ENCODE measurements at places on chromosomes 6 and 20. TPM values are rescaled to one million over a fixed set of nuclear protein-coding genes. Genes with fewer than 3 reads are reported as not detected.
A peak's percentile ranks its signal among the peaks of the same experiment; 100 is the strongest.

GRCh38 chr6:85125526-85125925 is 324.4 kb upstream of the NT5E start:
- H3K27me3 ChIP-seq, result no peaks in the 10 kb centered on the region
- H3K4me1 ChIP-seq, result peaks cover 12% of the 10 kb centered on the region
- no peaks in the 10 kb centered on the region for H3K36me3 ChIP-seq
- DNase-seq, result no peak
- H3K27ac ChIP-seq, result no peak overlapping the region
- H3K4me3 ChIP-seq, result no peak overlapping the region

GRCh38 chr6:105850261-105851112 is 235.6 kb upstream of the PRDM1 start:
- no peaks in the 10 kb centered on the region for H3K27me3 ChIP-seq
- no peak overlapping the region for H3K4me3 ChIP-seq
- H3K27ac ChIP-seq, result no peak overlapping the region
- no peaks in the 10 kb centered on the region for H3K4me1 ChIP-seq

- no peak for DNase-seq
- H3K27ac ChIP-seq, result no peak overlapping the region
- no peak overlapping the region for H3K4me3 ChIP-seq
- no peaks in the 10 kb centered on the region for H3K36me3 ChIP-seq
- H3K27me3 ChIP-seq, result no peaks in the 10 kb centered on the region
Observed at GRCh38 chr6:110310861-110311446, 47.2 kb downstream of the METTL24 start.

- H3K4me1 ChIP-seq, result no peaks in the 10 kb centered on the region
- no peak overlapping the region for H3K4me3 ChIP-seq
- no peaks in the 10 kb centered on the region for H3K27me3 ChIP-seq
- H3K36me3 ChIP-seq, result no peaks in the 10 kb centered on the region
- H3K27ac ChIP-seq, result no peak overlapping the region
Observed at GRCh38 chr6:142207265-142207877, 60.3 kb downstream of the VTA1 start.

DNA sequence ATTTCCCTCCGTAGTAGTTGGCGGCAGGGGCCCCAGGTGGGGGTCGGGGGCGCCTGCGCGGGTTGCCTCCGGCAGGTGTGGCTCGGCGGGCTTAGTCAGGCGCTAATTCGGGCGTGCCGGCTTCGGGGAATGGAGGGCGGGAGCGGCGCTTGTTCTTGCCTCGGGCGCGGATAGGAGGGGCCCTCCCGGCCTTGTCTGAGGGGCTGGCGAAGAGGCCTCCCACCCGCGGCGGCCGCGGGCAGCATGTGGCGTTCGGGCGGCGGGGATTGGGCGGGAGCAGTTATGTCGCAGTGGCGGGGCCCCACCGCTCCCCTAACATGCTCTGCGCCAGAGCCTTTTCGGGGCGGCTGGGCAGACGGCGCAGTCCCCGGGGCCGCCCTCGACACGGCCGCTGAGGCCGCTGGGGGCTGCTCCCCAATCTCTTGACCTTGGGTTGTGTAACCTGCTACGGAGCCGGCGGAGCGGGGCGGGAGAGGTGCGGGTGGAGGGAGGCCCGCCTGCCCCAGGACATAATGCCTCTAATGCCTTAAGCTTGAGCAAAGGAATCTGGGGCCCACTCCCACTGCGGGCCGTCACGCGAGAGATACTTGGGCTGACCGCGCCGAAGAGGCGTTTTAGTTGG is 1.1 kb downstream of the AMD1 start:
- peaks cover 33% of the 10 kb centered on the region for H3K4me1 ChIP-seq
- H3K36me3 ChIP-seq, result no peaks in the 10 kb centered on the region
- no peaks in the 10 kb centered on the region for H3K27me3 ChIP-seq
- peak overlapping the region; percentile 80 for H3K4me3 ChIP-seq

DNA sequence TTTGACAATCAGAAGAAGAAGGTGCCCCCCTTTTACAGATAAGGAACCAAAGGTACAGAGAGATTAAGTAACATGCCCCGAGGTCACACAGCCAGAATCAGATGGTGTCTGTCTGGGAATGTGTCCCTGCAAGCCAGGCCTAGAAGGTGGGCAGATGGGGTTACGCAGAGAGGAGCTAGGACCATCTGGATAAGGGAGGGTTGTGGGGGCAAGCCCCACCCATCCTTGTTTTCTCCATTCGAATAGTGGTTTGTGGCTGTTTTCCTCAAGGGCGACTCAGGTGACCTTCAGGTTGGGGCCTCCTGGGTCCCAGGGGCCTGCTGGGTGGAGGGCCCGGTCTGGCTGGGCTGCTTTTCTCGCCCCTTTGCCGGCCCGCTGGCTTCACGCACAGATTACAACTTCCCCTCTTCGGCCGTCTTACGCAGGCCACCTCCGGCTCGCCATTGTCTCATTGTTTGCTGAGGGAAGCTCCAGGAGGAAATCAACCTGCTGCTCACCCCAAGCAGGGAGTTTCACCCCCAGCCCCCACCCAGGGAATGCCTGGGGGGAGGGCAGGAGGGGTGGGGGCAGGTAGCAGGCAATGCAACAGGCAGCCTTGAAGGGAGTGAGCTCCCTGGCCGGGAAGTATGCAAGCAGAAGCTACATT is 30.8 kb upstream of the CSNK2A1 start:
- H3K27me3 ChIP-seq, result no peaks in the 10 kb centered on the region
- H3K36me3 ChIP-seq, result no peaks in the 10 kb centered on the region
- peak; percentile 67 for DNase-seq
- peak overlapping the region; percentile 65 for H3K27ac ChIP-seq
- peaks cover 24% of the 10 kb centered on the region for H3K4me1 ChIP-seq
- peak overlapping the region; percentile 11 for H3K4me3 ChIP-seq

- no peaks in the 10 kb centered on the region for H3K27me3 ChIP-seq
- H3K27ac ChIP-seq, result no peak overlapping the region
- no peak overlapping the region for H3K4me3 ChIP-seq
- no peak for DNase-seq
Observed at GRCh38 chr6:116528780-116529179, 16.7 kb downstream of the TRAPPC3L start.

- no peaks in the 10 kb centered on the region for H3K27me3 ChIP-seq
- no peak for DNase-seq
- H3K27ac ChIP-seq, result no peak overlapping the region
- H3K4me3 ChIP-seq, result no peak overlapping the region
- peaks cover 18% of the 10 kb centered on the region for H3K4me1 ChIP-seq
- H3K36me3 ChIP-seq, result no peaks in the 10 kb centered on the region
Observed at GRCh38 chr6:84332139-84333034, 104.9 kb upstream of the CEP162 start.

DNA sequence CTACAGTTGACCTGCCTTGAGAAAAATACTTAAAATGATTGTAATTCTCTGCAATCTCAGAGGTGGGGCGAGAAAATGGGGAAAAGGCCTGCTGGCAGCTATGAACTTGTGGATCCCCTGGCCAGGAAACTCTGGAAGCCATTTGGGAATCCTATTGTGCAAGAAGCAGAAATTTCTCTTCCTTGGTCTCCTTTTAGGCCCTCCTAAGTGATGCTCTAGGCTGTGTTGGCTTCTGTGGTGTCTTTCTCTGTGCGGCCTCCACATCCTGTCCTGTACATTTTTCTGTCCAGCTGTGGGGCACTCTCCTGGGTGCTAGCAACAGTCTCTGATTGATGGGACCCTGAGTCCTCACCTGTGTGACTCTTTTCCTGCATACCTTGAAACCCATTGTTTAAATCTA is 290.9 kb downstream of the FARS2 start:
- H3K27ac ChIP-seq, result no peak overlapping the region
- no peaks in the 10 kb centered on the region for H3K36me3 ChIP-seq
- no peaks in the 10 kb centered on the region for H3K27me3 ChIP-seq
- DNase-seq, result no peak

DNA sequence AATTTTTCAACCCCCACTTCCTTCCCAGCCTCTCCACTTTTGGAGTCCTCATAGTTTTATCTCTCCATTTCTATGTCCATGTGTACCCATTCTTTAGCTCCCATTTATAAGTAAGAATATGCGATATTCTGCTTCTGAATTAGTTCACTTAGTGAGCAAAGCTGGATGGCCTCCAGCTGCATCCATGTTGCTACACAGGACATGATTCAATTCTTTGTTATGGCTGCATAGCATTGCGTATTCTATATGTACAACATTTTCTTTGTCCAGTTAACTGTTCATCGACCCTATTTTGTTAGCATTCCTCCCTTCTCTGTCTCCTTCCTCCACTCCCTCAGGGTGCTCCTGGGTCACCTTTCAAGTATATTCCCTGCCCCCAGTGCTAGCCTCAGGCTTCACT is 210.0 kb upstream of the SSTR4 start:
- H3K27me3 ChIP-seq, result no peaks in the 10 kb centered on the region
- no peak overlapping the region for H3K27ac ChIP-seq
- no peak overlapping the region for H3K4me3 ChIP-seq

- no peak for DNase-seq
- peaks cover 25% of the 10 kb centered on the region for H3K4me1 ChIP-seq
- peaks cover 68% of the 10 kb centered on the region for H3K36me3 ChIP-seq
- peak overlapping the region; percentile 75 for H3K27ac ChIP-seq
Observed at GRCh38 chr6:89669002-89669401, 30.5 kb upstream of the LYRM2 start.

- no peak overlapping the region for H3K4me3 ChIP-seq
- H3K27ac ChIP-seq, result no peak overlapping the region
- H3K36me3 ChIP-seq, result no peaks in the 10 kb centered on the region
Observed at GRCh38 chr6:139778106-139778505, 403.7 kb upstream of the CITED2 start.

- H3K36me3 ChIP-seq, result no peaks in the 10 kb centered on the region
- no peak overlapping the region for H3K4me3 ChIP-seq
- peak; percentile 40 for DNase-seq
- H3K4me1 ChIP-seq, result 0 out of 2 replicates have a peak, but pooled peaks cover 5% of the 10 kb centered on the region
- no peaks in the 10 kb centered on the region for H3K27me3 ChIP-seq
Observed at GRCh38 chr6:154410619-154411072, 54.0 kb upstream of the IPCEF1 start.

DNA sequence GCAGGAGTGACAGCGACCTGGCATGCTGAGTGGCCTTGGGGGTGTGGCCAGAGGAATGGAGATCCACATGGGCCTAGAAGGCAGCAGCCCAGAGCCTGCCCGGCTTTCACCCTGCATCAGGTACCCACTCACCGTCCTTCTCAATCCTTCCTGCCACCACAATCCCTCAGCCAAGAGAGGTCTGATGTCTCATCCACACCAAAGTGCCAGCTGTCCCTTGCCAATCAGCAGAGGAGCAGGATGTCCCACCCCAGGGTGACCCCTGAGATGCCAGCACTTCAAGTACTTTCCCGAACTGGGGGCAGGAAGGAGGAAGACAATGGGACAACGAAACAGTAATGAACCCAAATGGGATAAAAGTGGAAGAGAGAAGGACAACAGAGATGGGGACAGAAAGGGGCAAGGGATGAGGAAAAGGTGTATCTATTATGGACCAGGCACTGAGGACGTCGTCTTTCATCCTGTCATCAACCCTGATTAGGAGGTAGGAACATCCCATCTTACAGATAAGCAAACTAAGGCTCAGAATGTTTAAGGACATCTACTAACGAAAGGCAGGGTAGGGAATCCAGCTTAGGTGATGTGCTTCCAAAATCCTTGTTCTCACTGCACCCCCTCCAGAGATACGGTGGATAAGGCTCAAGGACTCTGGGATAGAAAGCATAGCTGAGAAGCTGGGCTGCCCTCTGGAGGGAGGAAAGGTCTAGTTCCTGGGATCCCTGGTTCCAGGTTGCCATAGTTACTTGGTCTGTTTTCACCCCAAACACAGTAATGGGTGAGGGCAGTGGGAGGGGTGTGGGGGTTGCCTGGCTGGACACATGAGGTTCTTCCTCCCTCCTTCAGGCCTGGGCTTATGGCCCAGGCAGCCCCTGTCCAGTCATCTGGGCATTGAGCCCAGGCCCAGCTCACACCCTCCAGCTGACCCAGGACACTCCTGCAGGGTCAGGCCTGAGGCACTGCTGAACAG is 4.5 kb upstream of the TNXB start:
- peak; percentile 91 for DNase-seq
- H3K4me1 ChIP-seq, result peaks cover 5% of the 10 kb centered on the region
- no peak overlapping the region for H3K4me3 ChIP-seq
- H3K27me3 ChIP-seq, result peaks cover 4% of the 10 kb centered on the region
- peak overlapping the region; percentile 76 for H3K27ac ChIP-seq
- peaks cover 7% of the 10 kb centered on the region for H3K36me3 ChIP-seq

GRCh38 chr20:52017669-52018317 is 173.8 kb downstream of the ZFP64 start:
- peaks cover 9% of the 10 kb centered on the region for H3K4me1 ChIP-seq
- no peak for DNase-seq
- no peaks in the 10 kb centered on the region for H3K27me3 ChIP-seq
- no peaks in the 10 kb centered on the region for H3K36me3 ChIP-seq

DNA sequence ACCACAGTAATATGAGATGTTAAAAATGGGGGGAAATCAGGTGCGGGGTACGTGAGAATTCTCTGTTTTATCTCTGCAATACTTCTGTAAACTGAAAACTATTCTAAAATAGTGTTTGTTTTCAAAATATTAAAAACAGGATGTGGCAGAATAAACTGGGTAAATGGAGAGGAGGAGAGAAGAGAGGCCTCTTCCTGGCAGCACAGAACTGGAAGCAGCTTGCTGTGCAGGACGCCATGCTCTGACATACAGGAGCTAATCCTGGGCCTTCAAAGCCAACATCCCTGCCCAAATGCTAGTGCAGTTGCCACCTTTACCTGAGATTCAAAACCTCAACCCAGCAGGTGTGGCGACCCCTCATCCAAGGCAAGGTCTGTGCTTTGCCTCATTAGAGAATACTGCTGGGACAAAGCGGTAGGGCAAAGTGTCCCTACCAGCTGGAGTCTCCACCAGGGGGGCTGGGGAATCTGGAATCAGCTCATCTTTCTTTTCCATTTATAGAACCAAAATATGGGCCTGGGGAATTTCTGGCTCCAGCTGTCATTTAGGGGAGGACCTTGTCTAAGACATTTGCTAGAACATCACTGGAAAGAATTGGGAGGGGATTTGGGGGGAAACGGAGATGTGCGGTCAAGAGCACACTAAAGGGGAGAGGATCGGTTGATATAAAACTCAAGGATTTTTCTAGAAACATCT is 67.3 kb downstream of the SCML4 start:
- no peak for DNase-seq
- H3K4me1 ChIP-seq, result no peaks in the 10 kb centered on the region
- no peaks in the 10 kb centered on the region for H3K27me3 ChIP-seq
- no peak overlapping the region for H3K4me3 ChIP-seq
- H3K36me3 ChIP-seq, result no peaks in the 10 kb centered on the region
- H3K27ac ChIP-seq, result no peak overlapping the region

GRCh38 chr20:23823111-23823510 is 3.4 kb downstream of the CST2 start:
- no peaks in the 10 kb centered on the region for H3K36me3 ChIP-seq
- no peaks in the 10 kb centered on the region for H3K27me3 ChIP-seq
- no peak for DNase-seq
- H3K27ac ChIP-seq, result no peak overlapping the region

The HLA-DQA1 gene
- not detected for total RNA-seq

The NR2E1 gene
- total RNA-seq, result not detected

The SLC22A7 gene
- not detected for total RNA-seq

The WFDC10B gene
- total RNA-seq, result not detected

The PAK5 gene
- total RNA-seq, result 1.1 TPM
